Aorta (tissue), 5 donors: ENCODE measurements at places on chromosomes 11 and 22. TPM values are rescaled to one million over a fixed set of nuclear protein-coding genes. Genes with fewer than 3 reads are reported as not detected.
A peak's percentile ranks its signal among the peaks of the same experiment; 100 is the strongest.

- peaks cover 3% of the 10 kb centered on the region for H3K36me3 ChIP-seq
- no peaks in the 10 kb centered on the region for H3K27me3 ChIP-seq
- H3K27ac ChIP-seq: no peak overlapping the region
These were observed 6.3 kb downstream of the HTATIP2 start for GRCh38 chr11:20369826-20370225.

GRCh38 chr11:77042111-77042726, 8.0 kb downstream of the B3GNT6 start:
- H3K36me3 ChIP-seq: no peaks in the 10 kb centered on the region
- no peak overlapping the region for H3K27ac ChIP-seq
- no peaks in the 10 kb centered on the region for H3K27me3 ChIP-seq
- no peaks in the 10 kb centered on the region for H3K4me1 ChIP-seq
- DNase-seq: no peak

DNA sequence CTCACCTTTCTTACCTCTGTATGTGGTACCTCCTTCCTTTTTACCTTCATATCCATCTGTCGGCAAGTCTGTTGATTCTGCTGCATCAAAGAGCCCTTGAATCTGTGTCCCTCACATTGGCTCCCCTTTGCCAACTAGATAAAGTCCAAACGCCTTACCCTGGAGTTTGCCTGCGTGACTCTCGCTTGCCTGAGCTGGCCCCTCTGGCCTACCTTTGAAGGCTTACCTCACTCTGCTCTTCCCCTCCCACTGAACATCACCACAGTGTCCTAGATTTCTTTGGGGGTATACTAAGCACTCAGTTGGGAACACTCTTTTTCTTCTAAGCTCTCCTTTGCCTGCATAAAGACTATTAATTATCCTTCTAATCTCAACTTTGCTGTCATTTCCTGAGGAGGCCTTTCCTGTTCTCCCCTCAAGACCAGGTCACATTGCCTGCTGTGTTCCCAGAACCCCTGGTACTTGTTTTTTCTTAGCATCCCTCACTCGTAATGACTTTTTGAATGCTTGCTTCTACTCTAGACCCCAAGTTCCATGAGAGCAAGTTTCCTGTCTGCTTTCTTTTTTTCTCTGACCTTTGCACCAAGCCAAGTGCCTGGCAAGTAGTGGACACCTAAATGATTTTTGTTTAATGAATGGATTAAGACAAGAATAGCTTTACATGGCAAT, 67.8 kb upstream of the ADORA2A start:
- no peak overlapping the region for H3K27ac ChIP-seq
- no peaks in the 10 kb centered on the region for H3K4me1 ChIP-seq
- DNase-seq: no peak
- no peaks in the 10 kb centered on the region for H3K27me3 ChIP-seq

The LAYN gene
- 20.8 TPM for total RNA-seq

DNA sequence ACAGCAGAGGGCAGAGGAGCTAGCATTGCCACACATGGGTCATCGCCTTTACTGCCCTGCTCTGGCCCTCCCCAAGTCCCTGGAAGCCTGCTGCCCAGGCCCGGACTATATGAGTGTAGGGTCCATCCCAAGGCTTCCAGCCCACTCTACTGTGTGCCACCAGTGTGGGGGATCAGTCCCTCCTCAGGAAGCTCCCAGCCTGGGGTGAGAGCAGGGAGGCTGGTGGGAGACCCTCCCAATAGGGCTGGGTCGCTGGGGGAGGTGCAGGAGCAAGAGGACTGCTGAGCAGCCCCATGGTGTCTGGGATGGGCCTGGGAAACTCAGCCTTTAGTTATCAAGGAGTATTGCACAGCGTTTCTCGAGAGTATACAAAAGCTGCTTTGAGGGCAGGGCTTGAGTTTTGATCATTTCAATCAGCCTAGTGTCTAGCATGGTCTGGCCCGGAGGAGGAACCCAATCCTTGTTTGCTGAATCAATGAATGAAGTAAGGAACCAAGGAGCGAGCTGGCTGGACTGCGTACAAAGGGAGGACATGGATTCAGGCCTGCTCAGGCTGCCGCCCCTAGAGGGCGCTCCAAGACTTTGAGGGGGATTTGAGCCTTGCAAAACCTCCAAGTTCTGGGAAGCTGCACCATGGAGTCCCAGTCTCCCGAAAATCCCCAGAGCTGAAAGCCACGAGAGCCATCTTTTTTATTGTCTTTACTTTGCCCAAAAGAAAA, 89.0 kb upstream of the PARVA start:
- no peaks in the 10 kb centered on the region for H3K36me3 ChIP-seq
- peak overlapping the region; percentile 93 for H3K27ac ChIP-seq
- H3K4me1 ChIP-seq: no peaks in the 10 kb centered on the region
- peak; percentile 95 for DNase-seq

The OR10A2 gene
- total RNA-seq: not detected

The CBY1 gene
- 24.0 TPM for total RNA-seq

- no peaks in the 10 kb centered on the region for H3K27me3 ChIP-seq
- H3K4me3 ChIP-seq: no peak overlapping the region
- DNase-seq: peak; percentile 56
- H3K36me3 ChIP-seq: no peaks in the 10 kb centered on the region
- no peak overlapping the region for H3K27ac ChIP-seq
These were observed 18.2 kb downstream of the EPS8L2 start for GRCh38 chr11:724049-724777.

GRCh38 chr11:129861702-129862522, 33.5 kb downstream of the NFRKB start:
- peak; percentile 81 for DNase-seq
- H3K27ac ChIP-seq: peak overlapping the region; percentile 73
- no peaks in the 10 kb centered on the region for H3K4me1 ChIP-seq
- H3K36me3 ChIP-seq: peaks cover 3% of the 10 kb centered on the region
- no peak overlapping the region for H3K4me3 ChIP-seq
- H3K27me3 ChIP-seq: no peaks in the 10 kb centered on the region

DNA sequence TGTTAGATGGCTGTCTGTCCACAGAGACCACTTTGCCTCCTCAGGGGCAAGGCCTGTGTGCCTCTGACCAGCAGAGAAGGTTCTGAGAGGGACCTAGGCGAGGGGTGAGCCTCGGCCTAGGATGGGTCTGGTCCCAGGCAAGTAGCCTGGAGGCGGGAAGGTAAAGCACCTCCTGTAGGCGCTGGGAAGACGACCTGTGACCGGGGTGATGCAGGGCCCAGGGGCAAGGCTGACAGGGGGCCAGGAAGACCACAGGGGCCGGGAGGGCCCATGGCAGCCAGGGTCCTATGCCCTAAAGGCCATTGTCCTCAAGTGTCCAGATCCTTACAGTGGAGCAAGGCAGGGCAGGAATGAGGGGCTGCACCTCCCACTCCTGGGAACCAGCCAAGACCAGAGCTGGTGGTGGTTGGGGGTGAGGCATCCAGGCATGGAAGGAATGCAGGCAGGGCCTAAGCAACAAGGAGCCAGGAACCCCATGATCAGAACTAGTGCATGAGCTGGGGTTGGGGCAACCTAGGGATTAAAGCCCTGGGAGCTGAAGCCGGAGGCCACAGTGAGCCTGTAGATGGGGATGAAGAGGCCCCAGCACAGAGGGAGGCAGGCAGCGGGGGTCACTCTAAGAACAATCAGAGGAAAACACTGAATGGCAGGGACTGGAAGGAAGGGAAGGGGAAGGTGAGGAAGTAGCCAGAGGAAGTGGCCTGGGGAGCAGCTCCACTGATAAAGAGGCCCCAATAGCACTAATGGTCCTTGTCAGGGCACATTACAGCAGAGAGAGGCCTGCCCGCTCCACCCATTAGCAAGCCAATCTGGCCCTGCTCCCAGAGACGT, 32.9 kb upstream of the KLHL35 start:
- no peaks in the 10 kb centered on the region for H3K27me3 ChIP-seq
- H3K4me1 ChIP-seq: no peaks in the 10 kb centered on the region
- H3K4me3 ChIP-seq: no peak overlapping the region
- no peak overlapping the region for H3K27ac ChIP-seq
- H3K36me3 ChIP-seq: no peaks in the 10 kb centered on the region
- DNase-seq: peak; percentile 71

The CST6 gene
- 14.0 TPM for total RNA-seq

DNA sequence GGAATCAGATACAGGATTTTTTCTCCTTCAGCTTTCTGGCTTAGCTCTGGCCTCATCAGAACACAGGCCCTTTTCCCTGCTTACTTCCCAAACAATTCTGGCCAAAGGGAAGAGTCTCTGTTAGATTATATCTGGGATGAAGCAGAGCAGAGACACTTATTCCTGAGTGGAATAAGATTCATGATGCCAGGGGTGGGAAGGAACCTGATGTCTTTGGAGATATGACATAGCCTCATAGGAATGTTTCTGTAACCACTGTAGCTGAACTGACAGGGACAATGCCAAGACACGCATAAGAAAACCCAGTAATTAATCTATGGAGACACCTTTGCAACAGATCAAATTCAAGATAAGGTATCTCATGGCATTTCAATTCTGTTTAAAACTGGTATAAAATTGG, 177.1 kb upstream of the RAG2 start:
- no peak overlapping the region for H3K27ac ChIP-seq
- no peak for DNase-seq
- H3K4me3 ChIP-seq: no peak overlapping the region
- H3K36me3 ChIP-seq: no peaks in the 10 kb centered on the region
- H3K27me3 ChIP-seq: no peaks in the 10 kb centered on the region
- no peaks in the 10 kb centered on the region for H3K4me1 ChIP-seq

- no peak overlapping the region for H3K27ac ChIP-seq
- H3K36me3 ChIP-seq: peaks cover 3% of the 10 kb centered on the region
- no peaks in the 10 kb centered on the region for H3K4me1 ChIP-seq
- no peak for DNase-seq
These were observed 14.8 kb downstream of the NPAT start for GRCh38 chr11:108207683-108208060.

- peak overlapping the region; percentile 70 for H3K27ac ChIP-seq
- H3K4me3 ChIP-seq: no peak overlapping the region
- DNase-seq: no peak
- H3K36me3 ChIP-seq: no peaks in the 10 kb centered on the region
- H3K4me1 ChIP-seq: peaks cover 2% of the 10 kb centered on the region
These were observed 68.7 kb downstream of the ETS1 start for GRCh38 chr11:128518493-128519207.

The OR6A2 gene
- not detected for total RNA-seq

DNA sequence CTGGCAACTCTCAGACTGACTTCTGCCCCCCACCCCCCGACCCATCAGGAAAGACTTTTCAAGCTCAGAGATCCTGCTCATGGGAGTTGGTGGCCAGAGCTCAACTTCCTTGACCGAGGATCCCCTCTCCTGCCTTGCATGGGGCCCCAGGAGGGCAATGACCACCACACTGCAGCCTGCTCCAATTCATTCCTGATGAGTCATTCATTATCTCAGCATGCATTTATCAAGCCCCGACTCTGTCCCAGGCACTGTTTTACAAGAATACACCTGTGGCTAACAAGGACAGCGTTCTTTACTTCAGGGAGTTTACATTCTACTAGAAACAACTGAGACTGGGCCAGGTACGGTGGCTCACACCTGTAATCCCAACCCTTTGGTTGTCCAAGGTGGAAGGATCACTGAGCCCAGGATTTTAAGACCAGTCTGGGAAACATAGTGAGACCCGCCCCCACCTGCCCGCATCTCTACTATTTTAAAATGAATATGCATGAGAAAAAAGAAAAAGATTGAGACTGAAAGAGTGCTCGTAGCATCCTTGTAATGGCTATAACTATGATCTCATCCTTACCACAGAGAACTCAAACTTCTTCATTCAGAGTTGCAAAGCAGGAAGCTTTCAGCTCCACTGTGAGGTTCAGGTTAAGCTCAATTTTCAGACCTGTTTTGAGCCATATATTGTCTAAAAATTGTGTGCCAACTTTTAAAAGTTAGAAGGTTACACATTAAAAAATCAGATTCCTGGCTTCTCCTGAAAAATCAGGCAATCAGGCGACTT, 60.4 kb downstream of the FEZ1 start:
- no peaks in the 10 kb centered on the region for H3K27me3 ChIP-seq
- no peak overlapping the region for H3K4me3 ChIP-seq
- DNase-seq: no peak
- H3K27ac ChIP-seq: no peak overlapping the region
- H3K36me3 ChIP-seq: no peaks in the 10 kb centered on the region

DNA sequence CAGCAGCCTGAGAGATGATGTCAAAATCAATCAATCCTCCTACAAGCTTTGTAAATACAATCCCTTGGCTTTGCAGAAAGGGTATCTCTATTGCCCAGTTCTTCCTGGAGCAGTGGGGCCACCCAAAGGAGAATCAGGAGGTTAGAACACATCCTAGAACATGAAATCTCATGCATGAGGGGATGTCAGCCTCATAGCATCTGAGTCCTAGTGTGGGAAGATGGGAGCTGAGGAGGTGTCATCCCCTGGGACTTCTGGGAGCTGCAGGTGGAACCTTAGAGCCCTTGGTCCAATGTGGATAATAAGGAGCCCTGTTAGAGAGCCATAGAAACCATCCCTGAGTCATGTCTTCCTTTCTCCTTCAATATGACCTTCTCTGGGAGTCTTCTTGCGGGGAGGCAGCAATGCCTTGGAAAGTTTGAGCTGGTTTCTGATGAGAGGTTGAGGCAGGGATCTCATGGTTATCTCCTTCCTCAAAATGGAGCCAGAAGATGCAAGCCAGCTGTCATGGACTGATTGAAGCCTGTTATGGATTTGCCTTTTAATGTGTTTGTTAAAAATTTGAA, 74.8 kb downstream of the BDNF start:
- H3K27me3 ChIP-seq: no peaks in the 10 kb centered on the region
- no peak overlapping the region for H3K4me3 ChIP-seq
- DNase-seq: no peak
- no peaks in the 10 kb centered on the region for H3K36me3 ChIP-seq
- H3K27ac ChIP-seq: no peak overlapping the region

- H3K36me3 ChIP-seq: no peaks in the 10 kb centered on the region
- no peaks in the 10 kb centered on the region for H3K27me3 ChIP-seq
- no peaks in the 10 kb centered on the region for H3K4me1 ChIP-seq
- no peak within 1 kb of the TSS for H3K27ac ChIP-seq
These were observed at the start of gene TCN2 for GRCh38 chr22:30606455-30607299. Gene TCN2, plus strand, starts transcription at chr22:30607174. Its CDS starts 158 bp downstream, at chr22:30607332.

GRCh38 chr11:9527481-9528135, 45.9 kb upstream of the WEE1 start:
- no peaks in the 10 kb centered on the region for H3K27me3 ChIP-seq
- no peak overlapping the region for H3K4me3 ChIP-seq
- no peaks in the 10 kb centered on the region for H3K4me1 ChIP-seq
- H3K36me3 ChIP-seq: peaks cover 3% of the 10 kb centered on the region
- no peak for DNase-seq
- H3K27ac ChIP-seq: peak overlapping the region; percentile 69

- H3K36me3 ChIP-seq: no peaks in the 10 kb centered on the region
- DNase-seq: no peak
- no peaks in the 10 kb centered on the region for H3K4me1 ChIP-seq
- H3K4me3 ChIP-seq: no peak overlapping the region
- no peaks in the 10 kb centered on the region for H3K27me3 ChIP-seq
These were observed 15.2 kb downstream of the MIF start for GRCh38 chr22:23909296-23909898.

GRCh38 chr11:124769806-124770774, 8.0 kb upstream of the ESAM start:
- no peaks in the 10 kb centered on the region for H3K4me1 ChIP-seq
- no peaks in the 10 kb centered on the region for H3K27me3 ChIP-seq
- peak overlapping the region; percentile 57 for H3K27ac ChIP-seq
- DNase-seq: no peak
- H3K36me3 ChIP-seq: peaks cover 2% of the 10 kb centered on the region
- no peak overlapping the region for H3K4me3 ChIP-seq

The LRRC4C gene
- 1.9 TPM for total RNA-seq

- H3K27ac ChIP-seq: no peak overlapping the region
- H3K36me3 ChIP-seq: no peaks in the 10 kb centered on the region
- DNase-seq: no peak
- no peaks in the 10 kb centered on the region for H3K27me3 ChIP-seq
These were observed 34.6 kb upstream of the CAVIN3 start for GRCh38 chr11:6354651-6355485.

The UBASH3B gene
- total RNA-seq: 15.1 TPM
